ENCODE measurements at places on chromosomes 4 and X.

DNA sequence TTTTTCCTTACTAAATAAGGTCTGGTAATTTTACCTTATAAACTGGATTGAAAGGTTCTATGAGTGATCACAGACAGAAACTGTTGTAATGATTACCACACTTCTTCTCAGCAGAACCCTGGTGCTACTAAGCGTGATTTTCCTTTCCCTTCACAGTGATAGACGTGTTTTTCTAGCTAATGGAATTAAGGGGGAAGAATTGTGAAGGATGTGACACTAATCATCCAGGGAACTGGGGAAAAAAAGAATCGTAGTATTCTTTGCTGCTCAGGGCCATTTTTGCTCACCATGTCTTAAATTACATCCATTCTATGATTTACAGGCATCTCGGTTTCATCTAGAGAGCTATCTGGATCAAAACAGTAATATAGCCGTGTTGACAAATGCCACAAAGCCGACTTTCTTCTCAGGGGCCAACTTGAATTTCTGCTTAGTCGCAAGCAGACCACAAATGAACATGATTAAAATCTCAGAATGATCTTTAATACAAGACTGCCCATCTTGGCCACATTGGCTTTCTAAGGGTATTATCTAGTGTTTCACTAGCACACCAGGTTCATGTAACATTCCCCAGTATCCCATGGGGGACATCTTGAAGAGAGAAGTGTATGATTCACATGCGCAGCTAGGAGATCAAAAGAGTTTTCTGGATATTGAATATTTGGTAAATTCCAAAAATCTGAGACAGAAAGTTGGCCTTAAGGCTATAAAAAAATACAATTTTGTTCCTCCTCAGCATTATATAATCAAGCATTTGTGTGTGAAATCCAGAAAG is 154.0 kb downstream of the UGT8 start:
- no peak for DNase-seq

DNA sequence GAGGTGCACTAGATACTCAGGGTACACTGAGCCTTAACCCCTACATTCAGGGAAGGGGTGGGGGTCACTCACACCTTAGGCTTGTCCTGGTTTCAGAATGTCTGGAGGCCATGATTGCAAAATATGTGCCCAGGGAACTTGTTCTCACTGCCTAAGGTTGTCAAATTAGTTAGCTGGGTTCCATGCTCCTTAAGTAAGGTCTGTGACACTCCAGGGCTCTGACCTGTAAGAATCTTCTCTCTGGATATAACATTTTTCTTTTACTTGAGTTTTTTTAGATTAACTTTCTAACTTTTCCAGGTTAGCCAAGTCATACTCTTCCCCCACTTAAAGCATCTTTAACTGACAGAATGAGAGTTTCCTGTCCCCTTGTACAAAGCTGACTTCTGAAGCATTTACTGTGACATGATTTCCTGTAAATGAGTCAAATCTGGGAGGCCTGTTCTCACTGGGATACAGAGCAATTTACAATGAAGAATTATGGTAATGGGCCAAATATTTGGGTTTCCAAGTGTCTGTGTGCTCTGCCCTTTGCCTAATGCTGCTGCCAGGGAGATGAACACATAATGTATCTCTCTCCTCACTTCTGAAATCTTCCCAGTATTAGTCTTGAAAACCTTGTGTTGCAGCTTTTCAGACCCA is 101.7 kb downstream of the GATB start:
- DNase-seq: no peak

GRCh38 chr4:69025191-69025998 is 70.9 kb upstream of the UGT2B7 start:
- no peak for DNase-seq

DNA sequence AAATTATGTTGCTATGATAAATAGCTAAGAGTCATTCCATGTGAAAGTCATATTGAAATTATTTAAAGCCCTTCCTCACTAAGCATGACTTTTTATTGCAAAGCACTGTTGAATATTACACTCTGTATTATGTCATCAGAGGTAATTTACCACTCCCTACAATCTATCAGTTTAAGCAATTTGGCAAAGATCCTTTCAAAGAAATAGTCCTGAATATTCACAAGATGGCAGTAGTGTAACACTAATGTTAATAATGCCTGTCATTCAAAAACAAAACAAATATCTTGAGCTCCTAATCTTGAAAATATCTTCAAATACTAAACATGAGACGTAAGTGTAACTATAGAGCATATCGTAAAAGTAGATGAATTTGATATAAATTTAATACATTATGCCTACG is 208.6 kb upstream of the TECRL start:
- no peak for DNase-seq

GRCh38 chr4:82136161-82136801 is 237.5 kb downstream of the HNRNPD start:
- DNase-seq: no peak

DNA sequence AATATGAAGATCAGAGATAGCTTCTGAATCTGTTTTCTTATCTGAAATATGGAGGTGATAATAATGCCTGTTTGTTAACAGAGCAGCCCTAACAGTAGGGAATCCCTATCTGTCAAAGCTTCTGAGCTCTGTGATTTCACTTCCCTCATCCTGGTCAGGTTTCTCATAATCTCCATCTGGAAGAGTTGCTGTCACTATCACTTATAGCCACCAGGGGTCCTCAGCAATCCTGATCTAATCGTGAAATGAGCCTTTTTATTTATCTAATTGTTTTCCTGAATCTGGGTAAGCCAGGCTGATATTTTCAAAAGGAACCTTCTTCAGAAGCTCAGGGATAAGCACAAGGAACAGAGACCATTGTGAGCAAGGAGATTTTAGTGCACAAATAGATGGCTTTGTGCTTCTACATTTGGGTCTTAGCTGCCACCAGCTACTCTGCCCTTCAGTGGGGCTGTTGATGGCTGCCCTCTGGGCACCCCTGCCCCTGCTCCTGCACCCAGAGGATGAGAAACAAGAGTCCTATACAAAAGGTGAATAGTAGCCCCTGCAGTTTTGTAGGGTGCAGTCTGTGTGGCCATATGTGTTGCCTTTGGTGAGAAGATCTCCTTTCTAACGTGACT is 196.4 kb upstream of the RADX start:
- DNase-seq: peak; percentile 23

- DNase-seq: no peak
Measured at GRCh38 chr4:3262208-3263052, 13.5 kb downstream of the MSANTD1 start.

DNA sequence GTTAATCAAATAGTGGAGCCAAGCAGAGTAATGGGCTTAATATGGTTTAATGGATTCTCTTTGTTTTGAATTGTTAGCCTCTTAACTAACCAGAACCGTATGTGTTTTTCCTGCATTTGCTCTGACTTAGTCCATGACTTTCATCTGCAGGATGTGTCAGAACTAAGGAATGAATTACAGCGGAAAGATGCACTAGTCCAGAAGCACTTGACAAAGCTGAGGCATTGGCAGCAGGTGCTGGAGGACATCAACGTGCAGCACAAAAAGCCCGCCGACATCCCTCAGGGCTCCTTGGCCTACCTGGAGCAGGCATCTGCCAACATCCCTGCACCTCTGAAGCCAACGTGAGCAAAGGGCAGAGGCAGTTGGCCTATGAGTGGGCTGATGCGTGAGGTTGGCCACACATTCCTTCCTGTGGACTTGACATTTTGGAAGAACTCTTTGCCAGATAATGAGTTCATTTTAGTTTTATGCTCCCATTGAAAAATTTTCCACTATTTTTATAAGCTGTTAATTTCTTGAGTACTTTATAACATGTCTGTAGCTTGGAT is 9.1 kb downstream of the MED28 start:
- no peak for DNase-seq

DNA sequence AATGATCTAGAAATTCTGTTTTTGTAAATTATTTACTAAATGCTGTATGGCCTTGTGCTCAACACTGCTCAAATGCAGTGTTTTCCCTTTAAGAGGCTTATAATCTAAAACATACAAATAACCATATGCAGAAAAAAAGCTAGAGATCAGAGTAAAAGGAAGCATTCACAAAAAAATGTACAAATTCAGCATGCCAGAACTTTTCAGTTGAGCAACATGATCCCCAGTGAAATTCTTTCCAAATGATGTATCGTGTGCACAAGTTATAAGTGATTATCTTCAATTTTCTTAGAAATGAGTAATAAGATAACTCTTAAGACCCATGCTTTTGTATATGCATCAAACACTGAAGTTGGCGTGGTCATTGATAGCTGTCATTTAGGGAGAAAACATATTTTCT is 5.0 kb downstream of the GPC3 start:
- no peak for DNase-seq

DNA sequence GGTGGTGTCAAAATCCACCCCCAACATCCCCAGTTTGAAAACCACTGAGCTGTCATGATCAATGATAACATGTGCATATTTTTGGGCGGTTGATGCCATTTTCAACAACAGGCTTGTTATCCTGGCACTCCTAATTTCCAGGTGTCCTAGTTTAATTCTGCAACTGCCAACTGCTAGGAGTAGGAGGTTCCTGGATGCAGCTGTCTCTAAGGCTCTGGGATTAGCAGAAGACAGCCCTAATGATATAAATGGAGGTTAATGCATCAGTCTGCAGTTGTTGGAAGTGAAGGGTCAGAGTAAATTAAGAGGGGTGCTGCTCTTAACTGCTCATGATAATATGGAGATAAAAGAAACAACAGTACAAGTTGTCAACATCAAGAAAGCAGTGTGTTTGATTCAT is 23.8 kb downstream of the ARFIP1 start:
- DNase-seq: no peak

DNA sequence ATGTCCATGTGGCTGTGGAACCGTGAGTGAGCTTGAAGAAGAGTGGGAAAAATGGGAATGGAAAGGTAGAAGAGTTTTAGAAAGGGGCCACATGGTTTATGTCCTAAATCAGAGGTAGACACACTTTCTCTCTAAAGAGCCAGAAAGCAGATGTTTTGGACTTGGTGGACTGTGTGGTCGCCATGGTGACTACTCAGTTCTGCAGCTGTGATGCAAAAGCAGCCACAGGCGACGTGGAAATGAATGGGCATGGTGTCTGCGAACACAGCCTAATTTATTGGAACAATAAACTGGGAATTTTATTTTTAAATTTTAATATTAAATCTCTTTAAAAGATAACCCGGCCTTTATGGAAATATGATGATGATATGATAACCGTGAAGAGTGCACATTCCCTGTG is 386.0 kb upstream of the FAT1 start:
- DNase-seq: no peak

GRCh38 chrX:51889851-51890250 is 3.6 kb upstream of the MAGED1 start:
- no peak for DNase-seq

DNA sequence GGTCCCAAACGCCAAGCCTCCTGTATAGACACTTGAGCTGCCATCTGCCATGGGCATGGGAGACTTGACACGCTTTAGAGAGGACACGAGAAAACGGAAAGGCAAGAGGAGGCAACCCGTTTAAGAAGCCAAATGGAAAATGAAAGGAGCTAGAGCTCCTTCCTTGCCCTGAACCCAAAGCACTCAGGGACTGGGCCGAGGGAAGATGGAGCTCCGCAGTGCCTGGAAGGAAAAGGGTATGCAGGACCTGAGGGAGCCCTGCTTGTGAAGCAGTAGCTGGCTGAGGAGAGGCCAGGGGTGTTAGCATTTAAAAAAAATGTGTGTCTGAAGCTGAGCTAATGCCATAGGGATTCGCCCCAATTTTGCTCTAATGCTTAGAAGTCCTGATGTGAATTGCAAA is 15.1 kb downstream of the MCF2 start:
- DNase-seq: no peak

GRCh38 chr4:148054275-148054674 is 322.4 kb downstream of the ARHGAP10 start:
- DNase-seq: peak; percentile 9

DNA sequence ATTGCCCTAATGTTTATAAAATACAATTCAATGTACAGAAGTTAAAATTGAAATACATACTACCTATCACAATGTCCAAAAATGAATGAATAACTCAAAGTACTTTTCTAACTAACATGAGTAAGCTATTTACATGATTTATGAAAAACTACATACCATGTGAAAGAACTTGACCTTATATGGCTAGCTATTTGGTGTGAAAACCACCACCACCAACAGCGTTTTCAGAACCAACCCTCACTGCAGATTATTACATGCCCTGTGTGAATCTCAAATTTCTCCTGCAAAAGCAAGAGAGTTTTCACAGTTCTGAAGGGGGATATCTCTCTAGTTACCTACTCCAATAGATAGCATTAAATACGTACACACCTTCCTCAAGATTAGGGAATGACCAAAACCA is 198.5 kb downstream of the SPATA18 start:
- no peak for DNase-seq

DNA sequence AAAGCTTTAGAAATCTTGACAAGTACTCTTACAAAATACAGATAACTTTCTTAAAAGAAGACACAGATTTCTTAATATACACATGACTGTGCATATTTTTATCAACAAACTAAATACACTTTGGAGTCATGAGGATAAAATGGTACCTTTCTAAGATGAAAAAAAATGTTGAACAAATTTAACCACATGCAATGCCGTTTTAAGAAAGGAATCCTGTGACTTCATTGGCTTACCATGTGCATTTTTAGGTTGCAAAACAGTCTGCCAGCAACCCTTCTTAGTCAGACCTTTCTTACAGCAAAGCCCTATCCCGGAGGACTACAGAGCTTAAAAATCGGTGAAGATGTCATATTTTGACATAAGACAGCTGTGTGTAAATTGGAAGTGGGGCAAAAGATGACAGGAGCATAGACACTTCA is 51.7 kb downstream of the GASK1B start:
- DNase-seq: peak; percentile 95

- no peak for DNase-seq
Measured at GRCh38 chrX:10992110-10992509, 119.0 kb upstream of the HCCS start.

GRCh38 chrX:17412692-17413091 is 37.7 kb downstream of the NHS start:
- DNase-seq: peak; percentile 71

DNA sequence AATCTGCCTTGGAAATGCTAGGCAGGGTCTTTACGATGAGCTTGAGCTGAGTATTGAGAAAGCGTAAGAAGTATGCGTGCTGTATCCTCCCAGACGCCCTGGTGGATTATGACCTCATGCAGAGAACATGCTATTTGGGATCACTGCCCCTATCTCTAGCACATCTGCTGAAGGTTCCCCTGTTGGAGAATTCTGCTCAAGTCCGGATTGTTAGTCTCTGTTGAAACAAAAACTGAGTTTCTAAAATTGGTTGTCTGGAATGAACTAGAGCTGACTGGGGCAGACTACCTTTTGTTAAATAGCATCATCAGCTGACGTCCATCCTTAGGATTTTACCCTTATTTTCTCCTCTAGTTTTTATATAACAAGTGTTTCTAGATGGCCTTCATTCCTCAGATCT is 7.5 kb downstream of the FHDC1 start:
- DNase-seq: peak; percentile 37

- no peak for DNase-seq
Measured at GRCh38 chr4:52507774-52508173, 151.3 kb downstream of the USP46 start.

DNA sequence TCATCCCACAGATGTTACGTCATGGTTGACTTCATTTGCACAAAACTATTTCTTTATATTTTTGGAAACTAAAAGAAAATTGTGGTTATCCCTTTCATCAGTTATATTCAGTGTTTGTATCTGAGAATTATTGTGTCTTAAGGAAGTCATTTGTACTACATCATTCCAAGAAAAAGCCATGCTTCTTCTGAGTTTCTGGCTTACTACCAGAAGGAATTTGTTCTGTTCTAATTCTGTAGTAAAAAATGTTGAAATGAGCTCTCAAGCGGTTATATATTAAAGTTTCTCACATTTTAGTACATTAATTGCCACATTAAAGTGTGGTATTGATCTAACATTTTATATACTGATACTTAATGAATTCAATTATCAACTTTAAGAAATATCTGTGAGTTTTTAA is 1844.5 kb downstream of the PCDH7 start:
- DNase-seq: no peak

- DNase-seq: no peak
Measured at GRCh38 chr4:158211222-158211621, 936 bp downstream of the TMEM144 start.
